ENCODE measurements at places on chromosomes 16 and 17.

GRCh38 chr17:78172249-78173051 lies 4.1 kb downstream of the SYNGR2 start:
- DNase-seq, result no peak

DNA sequence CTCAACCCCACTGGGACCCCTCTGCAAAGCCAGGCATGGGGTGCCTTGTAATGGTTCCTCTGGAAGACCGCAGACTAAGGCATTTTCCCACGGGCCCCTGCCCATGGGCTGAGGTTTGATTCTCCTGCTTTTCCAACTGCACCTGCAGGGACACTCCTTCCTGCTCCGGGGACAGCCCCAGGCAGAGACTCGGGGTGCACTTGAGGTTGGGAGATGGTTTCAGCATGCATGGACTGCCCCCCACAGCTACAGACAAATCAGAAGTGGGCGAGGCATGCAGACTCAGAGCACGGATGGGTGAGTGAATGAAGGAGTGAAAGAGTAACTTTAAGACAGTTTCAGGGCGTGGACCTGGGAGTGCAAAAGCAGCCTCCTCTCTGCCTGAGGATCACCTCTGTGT lies 87.9 kb upstream of the RPL38 start:
- DNase-seq, result no peak

DNA sequence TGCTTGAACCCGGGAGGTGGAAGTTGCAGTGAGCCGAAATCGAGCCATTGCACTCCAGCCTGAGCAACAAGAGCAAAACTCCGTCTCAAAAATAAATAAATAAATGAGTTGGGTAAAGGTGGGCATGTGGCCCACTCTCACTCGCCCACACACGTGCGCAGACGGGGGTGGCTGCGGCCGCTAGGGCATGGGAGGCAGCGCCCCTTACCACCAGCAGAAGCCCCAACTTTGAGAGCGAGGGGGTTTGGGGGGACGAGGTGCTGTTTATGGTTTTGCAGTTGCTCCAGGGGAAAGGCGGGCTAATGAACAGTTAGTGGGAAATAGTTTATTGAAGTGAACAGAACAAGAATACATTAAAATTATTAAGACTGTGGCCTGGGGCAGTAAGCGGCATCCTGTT lies 14.9 kb upstream of the RBFOX3 start:
- DNase-seq, result no peak

- DNase-seq, result no peak
Measured at GRCh38 chr17:63841350-63842172, 924 bp downstream of the SMARCD2 start.

GRCh38 chr17:40813804-40814203 lies 8.6 kb downstream of the KRT10 start:
- DNase-seq, result no peak

- no peak for DNase-seq
Measured at GRCh38 chr16:914440-914839, 56.3 kb downstream of the LMF1 start.

DNA sequence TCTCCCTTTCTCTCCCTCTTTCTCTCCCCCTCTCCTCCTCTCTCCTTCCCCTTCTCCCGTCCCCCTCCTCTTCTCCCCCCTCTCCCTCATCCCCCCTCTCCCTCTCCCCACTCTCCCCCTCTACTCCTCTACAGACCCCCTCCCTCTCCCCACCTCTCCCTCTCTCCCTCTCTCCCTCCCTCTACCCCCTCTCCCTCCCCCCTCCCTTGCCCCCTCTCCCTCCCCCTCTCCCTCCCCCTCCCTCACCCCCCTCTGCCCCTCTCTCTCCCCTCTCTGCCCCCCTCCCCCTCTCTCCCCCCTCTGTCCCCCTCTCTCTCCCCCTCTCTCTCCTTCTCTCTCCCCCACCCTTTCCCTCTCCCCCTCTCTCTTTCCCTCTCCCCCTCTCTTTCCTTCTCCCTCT lies 352.9 kb downstream of the UTP18 start:
- no peak for DNase-seq

DNA sequence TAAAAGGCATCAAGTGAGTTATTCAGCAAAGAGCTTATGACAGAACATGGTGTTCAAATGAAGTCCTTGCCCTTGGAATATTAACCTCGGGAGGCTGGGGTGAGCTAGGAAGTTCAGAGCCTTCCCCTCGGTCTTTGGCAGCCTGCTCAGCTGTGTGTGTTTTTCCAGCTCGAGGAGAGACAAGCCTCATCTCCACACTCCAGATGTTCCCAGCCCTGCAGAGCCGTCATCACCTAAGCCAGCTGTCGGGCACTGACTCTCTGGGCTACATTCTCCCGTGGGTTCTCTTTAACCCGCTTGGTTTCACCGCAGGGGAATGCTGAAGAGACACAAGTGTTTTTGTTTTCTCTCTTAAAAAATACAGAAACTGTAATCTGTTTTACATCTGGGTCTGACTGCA lies 47.1 kb downstream of the IRX3 start:
- DNase-seq, result no peak
